ENCODE measurements at places on chromosomes 1 and 21.

- DNase-seq: no peak
These were observed 16.4 kb upstream of the TARBP1 start for GRCh38 chr1:234495231-234495990.

DNA sequence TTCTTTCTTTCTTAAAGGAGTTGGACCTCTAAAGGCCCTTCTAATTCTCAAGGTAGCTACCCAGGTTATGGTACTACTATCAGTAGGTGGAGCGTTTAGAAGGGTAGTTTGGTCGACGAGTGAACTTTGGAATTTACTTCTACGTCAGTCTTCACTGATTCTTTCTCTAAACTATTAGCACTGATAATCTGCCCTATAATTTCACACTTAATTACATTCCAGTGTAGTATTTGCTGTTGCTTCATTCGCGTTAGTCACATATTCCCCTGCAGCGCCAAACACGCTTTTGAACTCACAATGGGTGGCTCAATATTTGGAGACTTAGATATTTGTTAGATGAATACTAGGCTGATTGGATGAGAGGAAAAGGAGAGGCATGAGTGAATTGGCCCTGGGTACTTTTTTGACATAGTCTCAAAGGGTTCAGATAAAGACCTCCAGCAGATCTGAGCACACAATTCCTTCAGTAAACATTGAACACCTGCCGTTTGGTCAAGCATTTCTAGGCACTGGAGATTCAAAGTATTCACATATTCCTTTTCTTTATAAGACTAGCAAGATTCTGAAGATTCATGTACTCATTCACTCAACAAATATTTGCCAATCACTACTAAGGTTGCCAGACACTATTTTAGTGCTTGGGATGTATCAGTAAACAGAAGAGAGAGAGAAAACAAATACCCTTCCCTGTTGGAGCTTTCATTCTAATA, 929 bp upstream of the FOXJ3 start:
- no peak for DNase-seq

DNA sequence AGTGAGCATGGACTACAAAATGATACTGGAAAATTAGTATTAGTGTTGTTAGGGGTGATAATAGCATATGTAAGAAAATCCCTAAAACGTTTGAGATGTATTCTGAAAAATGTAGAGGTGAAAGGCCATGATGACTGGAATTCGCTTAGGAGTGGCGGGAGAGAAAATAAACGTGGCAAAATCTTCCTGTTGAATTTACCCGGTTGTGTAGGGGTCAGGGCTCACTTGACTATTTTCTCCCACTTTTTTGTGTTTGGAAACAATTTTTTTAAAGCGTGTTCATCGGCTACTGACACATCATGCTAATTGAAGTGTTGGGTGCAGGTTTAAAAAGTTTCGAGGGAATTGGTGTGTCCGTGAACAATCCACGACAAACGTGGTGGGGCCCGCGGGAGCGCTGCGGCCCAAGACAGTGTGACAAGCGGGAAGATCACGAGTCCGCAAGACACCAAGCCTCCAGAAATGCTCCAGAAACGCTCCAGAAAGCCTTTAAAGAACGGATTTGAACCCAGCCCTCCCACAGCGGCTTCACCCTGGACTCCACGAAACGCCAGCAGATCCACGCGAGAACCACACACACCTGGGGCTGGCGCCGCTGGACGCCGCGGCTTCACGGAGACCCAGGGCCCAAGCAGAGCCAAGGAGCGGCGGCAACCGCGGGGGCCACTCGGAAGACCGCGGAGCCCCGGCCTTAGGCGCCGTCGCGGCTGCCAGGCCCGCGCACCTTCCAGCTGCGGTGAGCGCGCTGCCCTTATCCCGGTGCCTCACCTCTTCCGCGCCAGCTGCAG, 573 bp downstream of the PSMG1 start:
- no peak for DNase-seq

DNA sequence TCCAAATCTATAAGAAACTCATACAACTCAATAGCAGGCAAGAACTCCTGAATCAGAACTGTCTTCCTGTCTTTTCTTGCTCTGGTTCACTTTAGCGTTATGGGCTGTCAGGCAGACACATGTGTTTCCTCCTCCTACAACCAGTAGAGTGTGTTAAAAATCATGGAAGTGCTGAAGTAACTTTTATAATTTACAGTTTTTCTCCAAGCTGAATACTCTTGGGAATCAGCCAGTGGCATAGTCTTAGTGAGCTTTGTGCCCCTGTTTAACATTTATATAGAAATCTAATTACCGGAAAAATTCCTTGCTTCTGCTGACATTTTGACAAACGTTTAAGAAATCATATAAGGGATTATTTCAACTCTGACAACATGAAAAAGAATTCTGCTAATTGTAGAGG, 113.1 kb upstream of the RGS18 start:
- no peak for DNase-seq

GRCh38 chr1:27505420-27505680, 15.4 kb upstream of the WASF2 start:
- DNase-seq: no peak

- DNase-seq: no peak
These were observed 14.4 kb downstream of the RALGPS2 start for GRCh38 chr1:178739285-178740045.

DNA sequence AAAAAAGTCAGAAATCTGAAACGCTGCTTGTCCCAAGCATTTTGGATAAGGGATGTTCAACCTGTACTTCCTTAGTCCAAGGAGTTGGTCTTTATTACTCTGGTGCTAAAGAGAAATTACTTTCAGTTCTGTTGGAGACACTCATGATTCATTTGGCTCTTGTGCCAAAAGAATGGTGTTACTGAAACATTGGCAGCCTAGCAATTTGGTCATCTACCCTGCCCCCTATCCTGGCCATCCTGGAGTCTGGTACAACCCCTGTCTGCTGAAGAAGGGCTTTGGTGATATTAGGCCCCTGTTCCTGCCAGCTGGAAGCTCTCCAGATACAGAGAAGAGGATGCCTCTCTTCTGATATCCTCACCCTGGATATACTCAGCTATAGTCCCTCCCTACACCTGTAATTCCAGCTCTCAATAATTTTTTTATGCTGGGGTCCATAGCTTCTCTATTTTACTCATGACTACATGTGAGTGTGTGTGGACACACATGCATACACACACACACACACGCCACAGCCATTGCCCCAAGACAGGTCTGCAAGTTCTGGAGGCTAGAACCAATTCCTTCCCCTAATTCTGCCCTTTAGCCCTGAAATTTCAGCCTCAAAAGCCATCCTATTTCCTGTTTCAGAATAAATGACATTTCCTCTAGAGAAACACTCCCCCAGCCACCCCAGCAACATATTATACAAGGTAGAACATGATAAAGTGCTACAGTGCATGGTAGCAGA, 40.0 kb downstream of the LHX8 start:
- no peak for DNase-seq

DNA sequence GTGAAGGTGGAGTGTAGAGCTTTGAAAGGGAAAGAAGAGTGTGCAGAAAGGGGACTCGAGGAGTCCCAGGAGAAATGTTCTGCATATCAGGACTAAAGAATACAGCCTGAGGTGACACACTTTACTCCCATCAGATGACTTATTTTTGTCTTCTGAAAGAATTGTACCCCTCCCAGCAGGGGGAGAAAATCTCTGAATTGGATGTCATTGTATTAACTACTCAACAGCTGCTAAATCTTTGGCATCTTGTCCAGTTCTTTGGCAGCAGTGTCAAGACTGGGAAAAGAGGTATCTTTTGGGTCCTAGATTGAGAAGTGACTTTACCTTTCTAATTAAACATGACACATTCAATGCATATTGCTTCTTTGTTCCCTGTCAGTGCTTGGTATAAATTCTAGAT, 18.9 kb downstream of the UBE4B start:
- DNase-seq: no peak

DNA sequence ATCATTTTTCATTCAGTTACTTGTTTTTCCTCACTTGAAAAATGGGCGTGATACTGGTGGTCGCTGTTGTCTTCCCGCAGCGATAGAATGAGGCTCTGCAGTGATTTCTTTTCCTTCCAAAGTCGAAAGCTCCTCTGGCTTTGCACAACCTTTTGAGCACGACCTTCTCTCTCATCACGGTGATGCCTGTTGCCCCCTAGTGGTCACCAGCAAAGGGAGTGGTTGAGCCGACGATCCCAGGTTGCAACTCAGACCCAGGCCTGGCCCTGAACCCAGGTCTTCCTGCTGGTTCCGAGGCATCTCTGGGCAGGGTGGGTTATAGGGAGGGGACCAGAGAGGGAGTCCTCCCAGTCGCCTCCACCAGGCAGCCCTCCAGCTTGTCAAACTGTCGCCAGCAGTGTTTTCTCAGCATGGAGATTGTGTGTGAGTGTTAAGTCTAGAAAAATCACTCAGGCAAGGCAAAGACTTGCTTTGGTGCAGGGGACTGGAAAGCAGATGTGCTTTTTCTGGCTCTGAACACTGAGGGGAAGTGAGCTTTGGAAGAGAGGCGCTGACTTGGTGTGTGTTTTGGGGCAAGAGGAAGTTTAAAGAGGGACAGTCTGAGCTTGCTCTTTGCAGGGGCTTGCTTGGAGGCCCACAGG, 285.3 kb downstream of the CAMTA1 start:
- peak; percentile 56 for DNase-seq

DNA sequence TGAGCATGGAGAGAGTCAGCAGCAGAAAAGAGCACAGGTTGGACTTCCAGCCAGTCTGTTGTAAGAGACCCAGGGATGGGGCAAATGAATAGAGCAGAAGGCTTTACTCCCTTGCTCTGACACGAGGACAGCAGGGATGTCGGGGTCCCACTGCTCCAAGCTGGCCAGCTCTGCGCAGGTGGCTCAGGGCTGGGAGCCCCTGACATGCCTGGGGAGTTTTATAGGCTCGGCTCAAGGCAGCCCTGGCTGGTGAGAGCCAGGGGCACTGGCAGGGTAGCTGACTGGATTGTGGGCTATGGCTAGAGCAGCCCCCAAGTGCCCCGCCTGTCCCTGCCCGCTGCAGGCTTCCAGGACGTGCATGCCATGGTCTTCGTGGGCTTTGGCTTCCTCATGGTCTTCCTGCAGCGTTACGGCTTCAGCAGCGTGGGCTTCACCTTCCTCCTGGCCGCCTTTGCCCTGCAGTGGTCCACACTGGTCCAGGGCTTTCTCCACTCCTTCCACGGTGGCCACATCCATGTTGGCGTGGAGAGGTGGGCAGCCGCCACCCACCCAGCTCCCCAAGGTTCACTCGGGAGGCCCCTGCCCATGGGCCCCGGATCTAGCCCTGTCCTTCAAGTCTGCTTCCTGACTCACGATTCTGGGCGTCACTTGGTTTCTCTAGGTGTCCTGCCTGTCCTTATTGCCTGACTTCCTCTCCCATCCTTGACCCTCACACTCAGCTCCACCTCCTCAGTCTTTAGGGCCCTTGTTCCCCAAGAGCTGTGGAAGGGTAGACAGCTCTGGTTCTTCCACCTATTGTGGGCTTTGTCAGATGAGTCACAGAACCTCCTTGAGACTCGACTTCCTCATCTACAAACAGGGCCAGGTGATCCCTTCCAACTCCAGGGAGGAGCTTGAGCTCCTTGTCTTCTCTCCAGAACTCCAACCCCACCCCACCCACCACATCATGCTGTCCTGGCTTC, 8.2 kb downstream of the RHBG start:
- no peak for DNase-seq

GRCh38 chr1:26541816-26542711, 12.5 kb downstream of the RPS6KA1 start:
- peak; percentile 88 for DNase-seq

GRCh38 chr1:24555591-24556413, at the start of gene NCMAP:
Gene NCMAP, plus strand, starts transcription at chr1:24556087. Its CDS starts 39,344 bp downstream, at chr1:24595431.
- no peak for DNase-seq

GRCh38 chr1:241696172-241696814, 44.2 kb downstream of the WDR64 start:
- DNase-seq: no peak

GRCh38 chr1:228362141-228362883, 44.3 kb downstream of the TRIM11 start:
- no peak for DNase-seq

DNA sequence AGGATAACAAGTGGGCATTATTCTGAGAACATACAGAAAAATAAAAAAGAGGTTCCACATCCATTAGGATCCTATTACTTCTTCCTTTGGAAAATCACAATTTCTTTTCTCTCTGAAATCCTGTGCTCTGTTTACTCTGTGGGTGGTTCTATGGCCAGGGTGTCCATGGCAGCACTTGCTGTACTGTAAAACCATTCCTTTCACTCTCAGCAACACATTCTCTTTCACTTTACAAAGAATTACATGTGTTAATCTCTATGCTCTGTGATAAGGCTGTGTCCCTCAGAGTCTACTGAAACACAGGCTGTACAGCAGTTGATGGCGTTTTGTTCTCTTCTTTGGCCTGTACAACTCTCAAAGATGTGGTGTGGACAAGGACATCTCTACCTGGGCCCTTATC, 524.1 kb downstream of the PTBP2 start:
- DNase-seq: no peak

DNA sequence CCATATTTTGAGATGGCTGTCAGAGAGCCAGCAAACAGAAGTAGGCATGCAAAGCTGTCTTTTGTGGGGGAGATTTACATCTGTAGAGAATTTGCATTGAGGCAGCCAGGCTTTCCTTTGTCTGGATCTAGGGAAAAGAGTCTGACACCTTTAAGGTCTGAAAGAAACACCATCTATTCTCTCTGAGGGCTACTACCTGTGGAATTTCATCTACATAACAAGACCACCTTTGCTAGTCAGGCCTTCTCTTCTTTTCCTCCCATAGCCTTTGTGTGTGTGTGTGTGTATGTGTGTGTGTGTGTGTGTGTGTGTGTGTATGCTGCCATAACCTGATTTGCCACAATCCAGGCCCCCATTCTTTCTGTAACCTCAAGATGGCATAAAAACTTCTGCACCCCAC, 28.4 kb upstream of the DMRTB1 start:
- no peak for DNase-seq

- no peak for DNase-seq
These were observed 59.2 kb downstream of the SAMSN1 start for GRCh38 chr21:14486869-14487268.

DNA sequence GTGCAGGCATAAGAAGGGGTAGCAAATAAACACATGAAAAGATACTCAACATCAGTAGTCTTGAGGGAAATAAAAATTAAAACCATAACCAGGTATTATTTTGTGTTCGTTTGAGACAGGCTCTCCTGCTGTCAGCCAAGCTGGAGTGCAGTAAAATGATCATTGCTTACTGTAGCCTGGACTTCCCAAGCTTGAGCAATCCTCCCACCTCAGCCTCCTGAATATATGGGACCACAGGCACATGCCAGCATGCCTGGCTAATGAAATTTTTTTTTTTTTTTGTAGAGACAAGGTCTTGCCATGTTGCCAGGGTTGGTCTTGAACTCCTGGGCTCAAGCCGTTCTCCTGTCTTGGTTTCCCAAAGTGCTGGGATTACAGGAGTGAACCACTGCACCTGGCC, 108.0 kb downstream of the DNM3 start:
- no peak for DNase-seq

Data from DND-41 (cell line).